Myocyte (in vitro differentiated cells): ENCODE measurements at places on chromosomes 2 and 18.

DNA sequence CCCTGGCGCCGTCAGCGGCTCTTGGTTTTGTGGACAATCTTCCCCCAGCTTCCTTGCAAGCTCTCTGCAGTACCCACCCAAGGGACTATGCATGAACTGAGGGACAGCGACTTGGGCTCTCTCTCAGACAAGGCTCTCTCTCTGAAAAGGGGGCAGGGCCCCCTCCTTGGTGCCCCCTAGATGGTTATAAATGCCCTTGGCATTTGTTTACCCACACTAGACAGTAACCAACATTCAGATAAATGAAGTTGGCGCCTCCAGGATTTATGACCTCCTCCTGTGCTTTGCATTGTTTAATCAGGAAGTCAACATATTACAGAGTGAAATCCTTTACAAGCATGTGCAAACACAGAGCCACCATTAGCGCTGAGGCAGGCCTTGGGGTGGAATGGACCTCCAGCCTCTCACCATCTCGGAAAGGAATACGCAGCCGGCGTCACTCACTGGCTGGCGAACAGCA is 547.4 kb upstream of the ID2 start:
- DNase-seq: no peak

GRCh38 chr2:81648370-81648769 is 1343.8 kb upstream of the LRRTM1 start:
- DNase-seq: no peak

- DNase-seq: peak; percentile 12
These were observed 70.9 kb downstream of the PIEZO2 start for GRCh38 chr18:11078491-11078890.

GRCh38 chr2:151465771-151466170 is 56.1 kb downstream of the RIF1 start:
- no peak for DNase-seq

- peak; percentile 27 for DNase-seq
These were observed 20.3 kb downstream of the TBR1 start for GRCh38 chr2:161436411-161436810.

DNA sequence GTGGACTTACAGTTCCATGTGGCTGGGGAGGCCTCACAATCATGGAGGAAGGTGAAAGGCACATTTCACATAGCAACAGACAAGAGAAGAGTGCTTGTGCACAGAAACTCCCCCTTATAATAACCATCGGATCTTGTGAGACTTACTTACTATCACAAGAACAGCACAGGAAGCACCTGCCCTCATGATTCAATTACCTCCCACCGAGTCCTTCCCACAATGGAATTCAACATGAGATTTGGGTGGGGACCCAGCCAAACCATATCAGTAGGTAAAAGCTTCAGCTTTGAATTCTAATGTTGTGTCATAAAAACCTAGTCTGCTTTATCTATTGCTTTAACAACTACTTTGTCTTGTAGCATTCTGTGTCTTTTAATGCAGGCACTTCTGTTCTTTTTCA is 140.4 kb upstream of the PIK3C3 start:
- DNase-seq: no peak

GRCh38 chr2:150127346-150127990 is 360.0 kb downstream of the RND3 start:
- DNase-seq: no peak
